ENCODE measurements at places on chromosomes 11 and 22.

DNA sequence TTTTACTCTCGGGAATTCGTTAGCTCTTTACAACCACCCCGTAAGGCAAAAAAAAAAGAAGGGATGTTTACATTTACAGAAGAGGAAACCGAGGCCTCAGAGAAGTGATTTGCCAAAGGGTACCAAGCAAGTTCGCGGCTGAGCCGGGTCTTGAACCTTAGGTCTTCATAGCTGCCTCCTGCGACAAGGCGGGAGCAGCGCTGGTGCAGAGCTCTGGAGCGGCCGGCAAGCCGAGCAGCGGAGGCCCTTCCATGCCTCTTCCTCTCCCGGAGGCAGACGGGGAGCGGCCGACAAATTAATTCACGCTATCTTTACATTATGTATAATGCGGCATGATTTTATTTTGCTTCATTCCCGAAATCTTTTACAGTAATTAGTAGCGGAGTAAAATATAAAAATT is 536.3 kb downstream of the INSC start:
- DNase-seq: no peak

GRCh38 chr11:2092956-2093412 is 46.2 kb downstream of the IGF2 start:
- DNase-seq: no peak

DNA sequence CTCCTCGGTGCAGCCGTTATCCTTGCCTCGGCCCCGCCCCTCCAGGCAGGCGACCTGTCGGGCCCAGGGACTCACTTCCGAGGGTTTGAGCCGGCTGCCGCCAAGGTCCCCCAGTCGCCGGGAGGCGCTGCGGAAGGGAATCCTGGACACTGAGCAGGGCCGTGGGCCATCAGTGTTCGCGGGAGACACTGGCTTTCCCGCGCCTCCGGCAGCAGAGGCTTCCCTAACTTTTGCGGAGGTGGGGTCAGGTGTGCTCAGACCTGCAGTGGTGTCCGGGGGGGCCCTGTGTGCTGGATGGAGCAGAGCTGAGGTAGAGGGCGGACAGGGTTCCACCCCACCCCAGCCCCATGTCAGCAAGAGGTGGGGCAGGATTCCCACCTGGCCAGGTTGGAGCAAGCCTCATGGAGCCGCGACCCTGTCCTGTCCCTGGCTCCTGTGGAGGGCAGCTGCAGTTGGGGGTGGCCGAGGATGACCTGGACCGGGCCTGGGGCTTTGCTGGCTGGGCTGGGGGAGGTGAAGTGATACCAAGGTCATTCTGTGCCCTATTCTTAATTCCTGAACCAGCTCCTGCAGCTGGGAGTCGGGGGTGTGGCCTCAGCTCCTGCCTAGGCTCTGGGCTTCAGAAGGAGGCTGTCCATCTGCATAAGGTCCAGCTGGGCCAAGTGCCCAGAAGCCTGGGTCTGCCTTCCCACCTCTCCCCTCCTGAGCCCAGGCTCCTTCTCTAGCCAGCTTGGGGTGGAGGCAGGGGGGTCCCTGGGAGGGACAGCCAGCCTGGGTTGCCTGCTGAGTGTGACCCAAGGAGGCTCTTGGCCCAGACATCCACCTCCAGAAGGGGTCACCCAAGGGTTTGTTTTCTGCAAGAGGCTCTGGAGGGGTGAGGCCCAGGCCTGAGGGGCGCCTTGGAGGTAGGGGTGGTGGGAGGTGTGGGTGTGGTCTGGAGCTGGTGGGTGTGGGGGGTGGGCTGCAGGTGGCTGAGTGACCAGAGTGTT is 8.4 kb downstream of the TSPAN4 start:
- DNase-seq: no peak

DNA sequence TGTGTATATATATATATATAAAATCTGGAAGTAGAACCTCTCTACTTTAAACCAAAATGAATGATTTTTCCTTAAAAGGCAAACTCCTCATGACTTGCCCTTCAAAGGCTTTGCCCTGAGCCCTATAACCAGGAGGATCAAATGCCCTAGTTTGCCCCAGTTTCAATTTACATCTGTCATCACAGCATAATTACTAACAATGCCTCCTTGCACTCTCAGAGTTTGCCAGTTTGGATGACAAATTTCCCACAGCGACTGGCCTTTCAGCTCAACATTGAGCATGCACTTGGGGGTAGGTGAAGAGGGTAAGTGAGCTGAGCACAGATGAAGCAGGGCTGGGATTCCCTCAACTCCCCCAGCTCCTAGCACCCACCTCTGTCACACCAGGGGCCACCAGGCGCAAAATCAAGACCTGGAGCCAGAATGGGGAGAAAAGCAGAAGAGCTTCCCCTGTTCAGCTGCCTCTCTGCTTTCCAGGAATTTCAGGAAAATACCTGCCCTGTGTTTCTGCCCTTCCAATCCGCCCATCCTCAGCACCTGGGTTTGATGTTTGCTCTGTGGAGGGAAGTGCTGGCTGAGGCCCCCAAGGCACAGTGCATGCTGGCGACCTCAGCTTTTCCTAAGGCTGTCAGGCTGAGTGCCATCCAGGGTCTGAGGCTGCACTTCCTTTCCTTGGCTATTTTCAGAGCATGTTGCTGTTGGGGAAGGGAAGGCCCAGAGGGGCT is 67.5 kb downstream of the ADAMTS15 start:
- DNase-seq: no peak

DNA sequence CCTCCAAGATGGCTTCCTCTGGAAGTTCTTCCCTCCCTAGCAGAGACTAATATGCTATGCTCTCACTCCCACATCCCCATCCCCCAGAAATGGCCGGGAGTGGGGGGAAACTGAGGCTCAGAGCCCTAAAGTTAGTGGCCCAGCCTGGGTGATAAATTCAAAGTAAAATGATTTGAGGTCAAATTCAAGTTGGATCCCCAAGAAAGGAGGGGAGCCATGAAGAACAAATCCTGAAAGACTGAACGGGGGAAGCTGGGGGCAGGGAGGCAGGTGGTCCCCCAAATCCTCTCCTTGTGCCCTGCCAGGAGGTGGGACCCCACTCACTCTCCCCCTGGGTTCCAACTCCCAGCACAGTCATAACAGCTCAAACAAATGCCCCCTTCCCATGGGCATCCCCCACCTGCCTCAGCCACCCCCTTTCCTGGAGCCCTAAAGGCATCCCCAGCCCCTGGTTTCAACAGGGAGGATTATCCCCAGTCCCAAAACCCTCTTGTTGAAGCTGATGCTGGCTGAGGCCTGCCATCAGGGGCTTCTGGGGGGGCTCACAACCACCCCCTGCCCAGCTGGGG is 1.1 kb downstream of the CBX6 start:
- no peak for DNase-seq

- DNase-seq: peak; percentile 39
Measured at GRCh38 chr11:114340311-114341131, 44.3 kb downstream of the NNMT start.

- peak; percentile 16 for DNase-seq
Measured at GRCh38 chr11:15589070-15589626, 474.4 kb downstream of the INSC start.

- no peak for DNase-seq
Measured at GRCh38 chr11:6476571-6476970, 2.8 kb upstream of the TRIM3 start.

- no peak for DNase-seq
Measured at GRCh38 chr11:1532014-1532586, 40.0 kb downstream of the DUSP8 start.

GRCh38 chr11:130599073-130599654 is 150.7 kb downstream of the ADAMTS15 start:
- no peak for DNase-seq

DNA sequence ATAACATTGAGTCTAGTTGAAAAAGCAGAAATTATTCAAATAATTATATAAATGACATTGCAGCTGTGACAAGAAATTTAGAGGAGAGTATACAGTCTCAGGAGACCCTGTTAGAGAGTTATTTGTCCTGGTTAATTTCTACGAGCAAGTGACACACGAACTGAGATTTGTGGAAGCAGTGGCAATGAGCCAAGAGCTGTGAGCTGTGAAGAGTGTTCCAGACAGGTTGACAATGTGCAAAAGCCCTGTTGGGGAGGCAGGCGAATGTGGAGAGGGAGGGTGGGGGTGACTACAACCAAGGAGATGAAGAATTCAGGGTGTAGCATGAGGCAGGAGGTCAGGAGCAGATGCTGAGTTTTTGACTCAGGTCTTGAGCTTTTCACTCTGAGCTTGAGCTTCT is 620.2 kb upstream of the TENM4 start:
- no peak for DNase-seq

DNA sequence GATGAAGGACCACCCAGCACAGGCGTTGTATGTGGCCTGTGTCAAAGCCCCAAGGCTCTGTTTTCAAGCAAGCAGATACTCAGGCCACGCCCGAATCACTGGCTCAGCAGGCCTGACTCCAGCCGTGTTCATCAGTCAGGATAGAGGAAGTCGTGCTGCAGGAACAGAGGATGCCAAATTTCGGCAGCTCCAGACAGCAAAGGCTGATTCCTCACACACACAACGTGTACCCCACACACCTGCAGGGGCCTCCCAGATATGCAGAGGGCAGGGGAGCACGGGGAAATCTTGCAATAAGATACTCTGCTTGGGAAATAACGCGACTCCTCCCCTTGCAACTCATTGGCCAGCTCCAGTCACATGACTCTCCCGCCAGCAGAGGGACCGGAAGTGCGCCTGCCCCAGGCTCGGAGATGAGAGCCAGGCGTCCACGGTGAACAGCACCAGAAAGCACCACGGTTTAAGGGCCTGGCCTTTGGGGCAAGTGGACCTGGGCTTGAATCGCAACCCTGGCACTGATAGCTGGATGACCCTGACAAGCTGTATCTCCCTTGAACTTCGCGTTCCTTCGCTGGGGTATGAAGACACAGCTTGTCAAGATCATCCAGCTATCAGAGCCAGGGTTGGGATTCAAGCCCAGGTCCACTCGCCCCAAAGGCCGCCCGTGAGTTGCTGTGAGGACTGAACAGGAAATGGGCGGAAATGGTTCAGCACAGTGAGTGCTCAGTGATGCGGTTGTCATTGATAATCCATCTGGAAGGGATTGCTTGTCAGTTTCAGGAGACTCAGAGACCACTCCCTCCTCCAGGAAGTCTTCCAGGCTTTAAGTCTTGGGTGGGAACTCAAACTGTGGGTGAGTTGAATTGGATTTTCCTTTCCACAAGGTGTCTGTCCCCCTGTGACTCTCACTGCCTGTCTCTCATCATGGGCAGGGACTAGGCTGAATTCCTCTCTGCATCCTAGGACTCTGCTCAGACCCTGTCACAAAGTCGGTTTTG is 88.5 kb downstream of the MYEOV start:
- no peak for DNase-seq

DNA sequence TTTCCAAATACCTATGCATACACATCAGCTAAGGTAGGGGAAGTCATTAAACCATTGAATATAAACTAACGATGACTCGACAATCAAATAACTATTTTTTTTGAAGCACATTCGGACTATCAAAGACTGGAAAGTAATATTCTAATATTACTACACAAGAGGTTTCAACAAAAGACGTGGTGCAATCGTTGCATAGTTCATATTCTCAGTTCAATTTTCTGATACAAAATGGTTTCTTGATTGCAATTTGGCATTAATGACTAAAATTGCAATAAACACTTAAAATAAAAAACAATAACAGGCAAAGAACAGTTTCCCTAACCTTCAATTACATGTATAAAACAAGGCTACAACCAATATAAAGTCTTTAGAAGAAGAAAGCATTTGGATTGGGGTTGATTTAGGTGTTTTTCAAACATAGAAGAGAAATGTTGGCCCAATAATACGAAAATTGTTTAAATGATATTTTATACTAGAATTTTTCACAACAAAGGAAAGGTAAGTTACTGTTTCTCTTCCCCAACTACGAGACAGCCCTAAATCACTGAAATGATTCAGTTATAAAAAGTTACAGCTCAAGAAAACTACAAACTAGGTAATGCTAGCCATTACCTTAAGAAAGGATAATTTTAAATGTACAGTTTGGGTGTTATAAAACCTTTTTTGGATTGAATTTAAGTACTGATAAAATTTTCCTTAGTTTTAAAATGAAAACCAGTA is 17.6 kb downstream of the BLID start:
- DNase-seq: no peak

GRCh38 chr11:117827521-117828511 is 3.3 kb upstream of the FXYD2 start:
- DNase-seq: no peak

GRCh38 chr11:128528294-128528693 is 59.1 kb downstream of the ETS1 start:
- no peak for DNase-seq

GRCh38 chr11:118620529-118621070 is 13.2 kb downstream of the PHLDB1 start:
- no peak for DNase-seq

DNA sequence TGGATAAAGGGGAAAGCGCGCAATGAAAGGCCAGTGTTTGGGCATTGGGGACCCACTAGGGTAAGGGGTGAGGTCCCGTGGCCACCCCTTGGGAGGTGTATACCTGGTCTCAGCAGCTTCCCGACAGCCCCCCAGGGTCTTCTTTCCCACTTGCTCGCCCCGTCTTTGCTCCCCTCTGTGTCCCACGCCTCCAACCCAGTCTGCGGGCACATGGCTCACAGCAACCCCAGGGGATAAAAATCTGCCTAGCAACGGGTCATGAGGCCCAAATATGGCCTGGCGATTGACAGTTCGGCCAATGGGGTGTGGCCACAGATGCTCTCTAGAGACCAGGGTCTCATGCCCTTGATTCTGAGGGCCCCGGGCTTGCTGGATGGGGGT is 41.6 kb downstream of the AHNAK start:
- no peak for DNase-seq

DNA sequence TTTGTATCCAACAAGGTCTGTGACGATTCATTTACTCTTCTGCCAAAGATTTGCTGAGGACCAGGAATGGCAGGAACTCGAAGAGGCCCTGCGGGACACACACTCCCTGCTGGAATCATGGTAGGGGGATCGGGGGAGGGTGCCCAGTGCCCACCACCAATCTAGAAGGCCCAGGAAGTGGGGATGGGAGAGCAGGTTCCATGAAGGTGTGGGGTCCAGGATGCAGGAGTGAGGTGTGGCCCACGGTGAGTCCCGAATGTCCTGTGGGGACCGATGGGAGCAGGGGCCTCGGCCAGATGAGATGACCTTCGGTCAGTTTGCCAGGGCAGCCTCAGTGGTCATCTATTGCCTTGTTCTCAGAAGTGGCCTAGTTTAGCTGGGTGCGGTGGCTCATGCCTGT is 492.7 kb downstream of the BRD1 start:
- DNase-seq: no peak

DNA sequence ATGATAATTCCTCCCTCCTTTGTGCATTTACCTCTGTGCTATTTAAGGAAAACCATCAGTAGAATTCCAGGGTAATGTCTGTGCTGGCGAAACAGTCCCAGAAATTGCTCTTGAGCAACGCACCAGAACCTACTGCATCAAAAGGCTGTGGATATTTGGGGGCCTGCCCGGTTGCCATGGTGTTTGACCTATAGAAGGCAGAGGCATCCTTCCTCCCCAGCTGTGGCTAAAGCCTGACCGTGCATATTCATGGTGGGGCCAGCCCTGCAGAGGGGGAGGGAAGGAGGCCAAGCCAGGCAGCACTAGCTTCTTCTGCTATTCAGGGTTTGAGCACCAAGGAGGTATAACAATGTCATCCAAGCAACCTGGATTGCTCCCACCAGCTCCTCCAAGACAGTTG is 215.0 kb upstream of the E2F8 start:
- no peak for DNase-seq

- peak; percentile 55 for DNase-seq
Measured at GRCh38 chr22:27801616-27802345, at the start of gene MN1. MN1 (minus strand) TSS chr22:27801756; CDS start chr22:27800543, 1,213 bp downstream.
